ENCODE measurements at places on chromosomes 5 and 9.

DNA sequence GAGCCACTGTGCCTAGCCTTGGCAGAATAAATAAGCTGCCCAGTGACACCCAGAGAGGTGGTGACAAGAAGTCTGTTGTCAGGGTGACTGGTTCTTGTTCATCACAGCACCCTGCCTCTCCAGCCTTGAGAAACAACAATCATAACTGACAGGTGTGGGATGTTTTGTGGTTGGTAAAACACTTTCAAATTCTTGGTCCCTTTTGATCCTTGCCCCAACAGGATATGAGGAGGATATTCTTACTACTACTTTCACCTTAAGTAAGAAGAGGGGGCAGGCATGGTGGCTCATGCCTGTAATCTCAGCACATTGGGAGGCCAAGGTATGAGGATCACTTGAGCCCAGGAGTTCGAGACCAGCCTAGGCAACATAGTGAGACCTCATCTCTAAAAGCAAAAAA is 14.2 kb upstream of the FRRS1L start:
- peak; percentile 55 for DNase-seq

- no peak for DNase-seq
Measured at GRCh38 chr5:169367861-169368260, 66.9 kb upstream of the SLIT3 start.

- no peak for DNase-seq
Measured at GRCh38 chr5:115366223-115366622, 69.8 kb upstream of the CCDC112 start.

DNA sequence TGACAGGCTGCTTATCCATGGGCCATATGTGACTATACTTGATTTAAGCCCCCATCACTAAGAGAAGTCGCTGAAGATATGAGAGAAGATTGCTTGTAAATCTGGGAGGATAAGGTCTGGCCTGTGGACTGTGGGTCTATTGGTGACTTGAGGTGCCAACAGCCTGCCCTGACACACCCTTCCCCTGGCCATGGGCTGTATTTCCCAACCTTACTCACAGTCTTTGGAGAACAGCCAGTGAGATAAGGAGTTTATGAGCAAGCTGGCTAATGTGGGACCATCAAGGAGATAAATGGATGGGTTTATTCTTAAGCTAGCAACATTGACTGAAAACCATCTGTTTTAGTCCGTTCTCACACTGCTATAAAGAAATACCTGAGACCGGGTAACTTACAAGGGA is 231.3 kb downstream of the ZSWIM6 start:
- no peak for DNase-seq

DNA sequence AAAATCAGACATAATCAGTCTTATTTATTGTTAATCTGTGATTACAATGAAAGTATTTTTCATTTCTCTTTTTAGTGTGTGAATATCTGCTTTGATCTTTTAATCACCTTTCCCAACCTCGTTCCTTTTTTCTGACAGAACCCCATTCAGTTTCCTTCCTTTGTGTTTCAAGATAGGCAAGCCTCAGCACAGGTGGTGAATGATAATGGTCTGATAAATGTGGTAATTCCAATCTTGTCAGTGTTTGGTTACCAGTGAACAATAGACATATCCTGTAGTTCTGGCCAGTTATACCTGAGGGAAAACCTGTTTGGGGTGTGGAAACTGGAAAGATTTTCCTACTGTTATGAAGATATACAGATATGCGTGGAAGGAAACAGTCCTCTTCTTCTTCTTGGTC is 13.5 kb downstream of the STX17 start:
- no peak for DNase-seq

GRCh38 chr9:14417237-14417636 is 103.3 kb upstream of the NFIB start:
- no peak for DNase-seq

DNA sequence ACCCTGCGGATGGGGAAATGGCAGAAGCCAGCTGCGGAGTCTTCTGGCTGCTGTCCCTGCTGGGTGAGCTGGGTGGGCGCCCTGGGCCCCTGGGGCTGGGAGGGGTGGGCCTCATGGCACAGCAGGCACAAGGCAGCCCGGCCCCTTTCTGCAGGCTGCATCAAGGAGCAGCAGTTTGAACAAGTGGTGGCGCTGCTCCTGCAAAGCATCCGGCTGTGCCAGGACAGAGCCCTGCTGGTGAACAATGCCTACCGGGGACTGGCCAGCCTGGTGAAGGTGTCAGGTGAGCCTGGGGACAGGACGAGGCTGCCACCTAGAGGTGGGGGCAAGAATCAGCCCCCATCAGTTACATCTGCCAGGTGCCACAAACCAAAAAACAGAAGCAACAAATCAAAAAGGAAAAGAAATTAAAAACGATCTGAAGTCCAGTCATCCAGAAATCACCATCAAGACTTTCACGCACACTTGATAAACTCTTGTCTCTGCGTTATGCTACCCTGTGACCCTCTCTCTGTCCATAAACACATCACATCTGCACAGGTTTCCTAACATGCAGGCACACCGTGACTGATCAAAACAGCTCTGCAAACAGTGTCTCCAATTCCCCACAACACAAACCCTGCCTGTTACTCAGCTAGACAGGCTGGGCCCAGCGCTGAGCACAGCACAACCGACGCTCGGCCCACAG is 13.9 kb downstream of the REXO4 start:
- peak; percentile 61 for DNase-seq

DNA sequence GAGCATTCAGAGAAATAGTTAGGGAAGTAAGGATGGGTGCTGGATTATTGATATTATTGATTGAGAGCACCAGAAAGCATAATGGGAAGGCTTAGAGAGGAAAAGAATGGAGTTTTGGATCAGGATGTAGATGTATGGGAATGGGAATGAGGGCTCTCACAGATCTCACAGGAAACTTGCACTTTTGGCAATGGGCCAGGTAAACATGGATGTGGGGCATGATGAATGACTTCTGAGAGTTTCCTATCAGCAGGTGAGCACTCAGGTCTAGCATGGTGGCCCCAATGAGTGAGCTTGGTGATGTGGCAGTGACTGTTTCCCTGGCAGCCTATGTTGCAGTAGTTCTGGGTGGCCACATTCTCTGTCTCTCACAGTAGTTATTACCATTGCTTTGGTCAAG is 283.8 kb downstream of the FBXL7 start:
- DNase-seq = no peak

DNA sequence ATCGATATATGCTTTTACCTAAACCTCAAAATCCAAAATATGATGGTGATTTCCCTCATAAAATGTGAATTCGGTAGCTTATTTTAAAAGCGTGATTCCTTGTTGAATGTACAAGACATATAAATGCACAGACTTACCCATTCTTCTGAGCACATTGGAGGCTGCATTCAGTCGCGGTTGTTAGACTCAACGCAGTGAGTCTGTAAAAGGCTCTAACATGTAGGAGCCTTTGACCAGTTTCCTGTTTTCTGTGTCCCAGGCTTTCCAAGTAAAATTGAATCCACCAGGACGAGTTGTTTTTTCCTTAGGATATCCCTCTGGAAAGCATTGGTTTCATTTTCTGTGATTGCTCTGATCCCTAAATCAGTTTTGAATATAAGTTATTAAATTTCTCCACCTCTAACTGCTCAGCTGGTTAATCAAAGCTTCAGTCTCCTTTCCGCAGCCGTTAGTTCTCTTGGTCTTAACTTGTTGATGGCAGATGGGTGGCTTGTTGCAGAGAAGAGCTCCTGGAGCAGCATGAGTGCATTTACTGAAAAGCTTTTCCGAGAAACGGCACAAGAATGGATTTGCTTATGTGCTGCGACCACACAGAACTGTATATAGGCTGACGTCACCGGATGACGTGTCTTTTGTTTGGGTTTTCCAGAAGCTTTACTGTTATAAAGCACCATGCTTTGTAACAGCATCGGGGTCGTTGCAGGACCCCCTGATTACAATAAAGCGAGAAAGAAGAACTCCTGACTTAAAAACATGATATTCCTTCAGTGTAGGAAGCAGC is at the start of gene LRRTM2:
Gene LRRTM2, minus strand, starts transcription at position 565 of the 781 bp plus-strand sequence. Its CDS starts 424 bp downstream, at position 141.
- DNase-seq = no peak

DNA sequence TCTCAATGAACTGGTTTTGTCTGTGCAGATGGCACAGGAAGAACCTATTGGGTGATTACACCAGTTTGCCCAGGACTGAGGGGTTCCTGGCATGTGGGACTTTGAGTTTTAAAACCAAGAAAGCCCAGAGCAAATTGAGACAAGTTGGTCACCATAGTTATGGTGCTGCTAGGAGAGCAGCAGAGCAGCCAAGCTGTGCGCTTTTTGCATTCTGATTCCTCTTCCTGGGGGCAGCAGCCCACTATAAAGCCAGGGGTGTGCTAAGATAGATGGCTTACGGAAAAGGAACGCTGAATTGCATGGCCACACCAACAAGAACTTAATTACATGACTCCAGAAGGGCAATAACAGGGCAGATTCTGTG is 49.7 kb downstream of the TIMD4 start:
- DNase-seq = no peak

DNA sequence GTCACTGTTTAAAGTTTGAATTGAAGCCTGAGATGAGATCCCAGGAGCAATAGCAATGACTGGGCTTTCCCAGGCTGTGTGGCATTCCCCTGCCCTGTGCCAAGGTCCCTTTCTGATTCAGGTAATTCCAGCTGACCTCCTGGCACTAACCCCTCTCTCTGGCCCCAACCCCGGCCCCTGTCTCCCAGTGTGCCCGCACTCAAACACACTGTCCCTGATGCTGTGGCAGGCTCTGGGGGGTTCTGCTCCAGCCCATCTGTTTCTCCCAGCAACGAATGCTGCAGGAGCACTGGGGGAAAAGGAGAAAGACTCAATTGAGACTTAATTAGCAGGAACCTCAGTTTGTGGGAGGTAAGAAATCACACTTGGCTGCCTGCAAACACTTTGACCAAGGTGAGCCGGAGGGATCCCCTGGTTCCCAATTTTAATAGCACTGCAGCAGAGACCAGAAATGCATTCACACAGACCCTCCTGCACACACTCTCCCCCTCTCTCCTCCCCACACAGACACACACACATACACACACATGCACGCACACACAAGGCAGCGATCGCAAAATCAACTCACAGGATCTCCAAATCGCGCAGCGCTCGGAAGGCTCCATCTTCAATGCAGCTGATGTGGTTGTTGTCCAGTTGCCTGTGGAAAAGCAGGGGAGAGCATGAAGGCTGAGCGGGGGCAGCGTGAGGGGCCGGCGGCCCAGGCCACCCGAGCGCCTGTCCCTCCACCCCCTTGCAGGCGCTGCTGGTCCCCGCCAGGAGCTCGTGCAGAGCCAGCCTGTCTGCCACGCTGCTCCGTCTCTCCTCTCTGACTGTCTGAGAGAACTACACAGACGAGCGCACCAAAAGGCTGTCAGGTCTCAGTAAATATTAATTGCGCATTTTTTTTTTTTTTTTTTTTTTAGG is 265.1 kb upstream of the PANK3 start:
- DNase-seq = no peak

DNA sequence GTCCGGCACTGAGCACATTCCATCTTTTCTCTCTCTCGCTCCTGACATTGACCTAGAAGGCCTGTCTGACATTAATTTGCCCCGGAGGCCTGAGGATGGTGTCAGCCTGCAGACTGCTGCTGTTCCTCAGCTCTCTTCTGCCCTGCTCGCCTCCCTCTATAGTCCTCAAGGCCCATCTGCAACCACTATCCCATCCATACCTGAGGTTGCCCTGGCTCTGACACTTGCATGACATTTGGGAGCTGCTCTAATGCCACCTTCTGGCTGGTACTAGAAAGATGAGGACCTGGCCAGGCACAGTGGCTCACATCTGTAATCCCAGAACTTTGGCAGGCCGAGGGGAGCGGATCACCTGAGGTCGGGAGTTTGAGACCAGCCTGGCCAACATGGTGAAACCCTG is 38.6 kb upstream of the GGTA1 start:
- no peak for DNase-seq

DNA sequence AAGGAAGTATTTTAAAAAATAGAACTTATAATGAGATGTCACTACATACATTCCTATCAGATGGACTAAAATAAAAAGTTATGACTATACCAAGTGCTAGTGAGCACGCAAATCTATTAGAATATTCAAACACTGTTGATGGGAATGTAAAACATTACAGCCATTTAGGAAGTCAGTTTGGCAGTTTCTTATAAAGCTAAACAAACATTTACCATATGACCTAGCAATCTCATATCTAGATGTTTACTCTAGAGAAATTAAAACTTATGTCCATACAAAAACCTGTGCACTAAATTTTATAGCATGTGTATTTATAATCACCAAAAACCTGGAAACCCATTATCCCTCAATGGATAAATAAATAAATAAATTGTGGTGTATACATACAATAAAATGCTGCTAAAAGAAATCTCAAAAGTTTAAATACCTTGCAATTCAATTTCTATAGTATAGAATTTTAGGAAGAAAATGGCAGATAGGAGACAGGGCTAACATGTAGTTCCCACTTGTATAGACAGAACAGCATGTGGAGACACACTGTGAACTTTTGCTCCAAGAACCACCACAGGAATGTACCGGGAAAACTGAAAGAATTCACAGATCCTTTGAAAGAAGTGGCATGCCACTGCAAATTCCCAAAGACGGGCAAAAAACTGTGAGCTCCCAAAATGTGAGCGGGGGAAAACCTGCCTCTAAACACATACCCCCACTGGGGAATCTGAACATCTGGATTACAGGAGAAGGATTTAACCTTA is 174.6 kb upstream of the SPEF2 start:
- no peak for DNase-seq

DNA sequence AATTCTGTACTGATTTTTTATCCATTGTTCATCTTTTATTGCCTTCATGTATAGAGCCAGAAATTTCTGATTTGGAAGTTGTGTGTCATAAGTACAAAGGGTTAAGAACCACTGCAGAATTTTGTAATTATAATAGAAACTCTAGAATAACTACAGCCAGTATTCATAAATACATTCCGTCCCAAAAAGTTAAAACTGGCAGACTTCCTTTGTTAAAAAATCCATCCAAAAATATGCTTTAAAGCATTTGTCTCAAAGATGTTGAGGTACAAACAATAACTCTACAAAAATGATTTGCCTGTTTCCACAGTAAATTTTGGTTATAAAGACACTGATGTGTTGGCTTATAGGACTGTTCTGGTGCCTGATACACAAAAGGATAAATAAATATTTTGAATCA is 436.6 kb downstream of the DTWD2 start:
- no peak for DNase-seq

GRCh38 chr9:121021301-121021700 is 28.8 kb downstream of the C5 start:
- no peak for DNase-seq

DNA sequence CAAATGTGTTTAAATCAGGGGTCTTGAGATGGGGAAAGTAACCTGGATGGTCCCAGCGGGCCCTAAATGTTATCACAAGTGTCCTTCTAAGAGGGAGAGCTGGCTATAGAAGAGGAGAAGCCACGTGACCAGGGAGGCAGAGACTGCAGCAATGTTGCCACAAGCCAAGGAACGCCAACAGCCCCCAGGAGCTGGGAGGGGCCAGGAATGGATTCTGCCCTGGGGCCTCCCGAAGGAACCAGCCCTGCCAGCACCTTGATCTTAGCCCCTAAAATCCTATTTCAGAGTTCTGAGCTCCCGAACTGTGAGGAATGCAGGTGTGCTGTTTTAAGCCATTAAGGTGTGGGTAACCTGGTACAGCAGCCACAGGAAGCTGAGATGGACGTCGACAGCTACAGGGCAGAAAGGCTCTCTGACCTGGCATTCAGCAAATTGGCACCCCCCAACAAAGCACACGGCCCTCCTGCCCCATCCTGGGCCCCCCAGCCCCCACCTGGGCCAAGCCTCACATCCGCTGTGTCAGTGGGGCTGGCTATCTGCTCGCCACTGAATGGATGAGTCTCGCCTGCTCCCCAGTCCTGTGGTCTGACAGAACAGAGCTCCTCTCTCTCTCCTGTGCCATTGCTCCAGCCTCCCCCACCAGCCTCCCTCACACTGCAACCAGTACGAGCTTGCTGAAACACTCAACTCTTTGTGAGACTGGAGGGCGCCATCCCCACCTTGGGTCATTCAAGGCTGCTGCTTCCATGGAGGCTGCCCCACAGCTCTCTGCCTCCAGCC is 78.8 kb downstream of the ADAMTS2 start:
- no peak for DNase-seq
